Left lobe of liver (tissue), 2 donors: ENCODE measurements at places on chromosomes 13 and 19. TPM values are rescaled to one million over a fixed set of nuclear protein-coding genes. Genes with fewer than 3 reads are reported as not detected.

GRCh38 chr19:6685962-6686627 is 16.1 kb upstream of the TNFSF14 start:
- DNase-seq: no peak

DNA sequence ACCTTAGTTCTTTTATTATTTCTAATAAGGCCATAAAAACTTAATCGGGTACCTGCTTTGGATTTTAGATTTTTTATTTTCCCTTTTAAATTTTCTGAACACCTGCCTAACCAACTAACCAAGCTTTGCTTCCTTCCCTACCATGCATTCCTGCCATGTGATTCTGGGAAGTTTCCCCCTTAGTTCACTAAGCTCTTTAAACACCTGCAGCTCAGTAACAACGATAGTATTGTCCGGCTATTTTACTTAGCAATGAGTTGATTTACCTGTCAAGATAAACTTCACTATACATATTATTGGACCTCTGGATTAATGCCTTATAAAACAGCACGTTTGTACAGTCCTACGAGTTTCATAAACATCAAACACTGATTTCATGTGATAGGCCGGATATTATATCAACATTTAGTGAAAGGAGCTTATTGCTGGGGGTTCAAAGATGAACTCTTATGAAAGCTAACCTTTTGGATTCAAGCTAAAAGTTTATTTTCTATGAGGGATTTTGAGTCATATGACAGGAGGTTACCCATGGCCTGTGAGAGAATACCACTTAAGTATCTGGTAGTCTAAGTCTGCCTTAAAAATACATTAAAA is 81.0 kb upstream of the STARD13 start:
- no peak for DNase-seq

- no peak for DNase-seq
Observed at GRCh38 chr19:38805180-38805579, 7.6 kb downstream of the LGALS4 start.

GRCh38 chr13:30712536-30713532 is 22.5 kb upstream of the ALOX5AP start:
- DNase-seq: no peak

- no peak for DNase-seq
Observed at GRCh38 chr13:112351825-112352224, 24.3 kb upstream of the SPACA7 start.

DNA sequence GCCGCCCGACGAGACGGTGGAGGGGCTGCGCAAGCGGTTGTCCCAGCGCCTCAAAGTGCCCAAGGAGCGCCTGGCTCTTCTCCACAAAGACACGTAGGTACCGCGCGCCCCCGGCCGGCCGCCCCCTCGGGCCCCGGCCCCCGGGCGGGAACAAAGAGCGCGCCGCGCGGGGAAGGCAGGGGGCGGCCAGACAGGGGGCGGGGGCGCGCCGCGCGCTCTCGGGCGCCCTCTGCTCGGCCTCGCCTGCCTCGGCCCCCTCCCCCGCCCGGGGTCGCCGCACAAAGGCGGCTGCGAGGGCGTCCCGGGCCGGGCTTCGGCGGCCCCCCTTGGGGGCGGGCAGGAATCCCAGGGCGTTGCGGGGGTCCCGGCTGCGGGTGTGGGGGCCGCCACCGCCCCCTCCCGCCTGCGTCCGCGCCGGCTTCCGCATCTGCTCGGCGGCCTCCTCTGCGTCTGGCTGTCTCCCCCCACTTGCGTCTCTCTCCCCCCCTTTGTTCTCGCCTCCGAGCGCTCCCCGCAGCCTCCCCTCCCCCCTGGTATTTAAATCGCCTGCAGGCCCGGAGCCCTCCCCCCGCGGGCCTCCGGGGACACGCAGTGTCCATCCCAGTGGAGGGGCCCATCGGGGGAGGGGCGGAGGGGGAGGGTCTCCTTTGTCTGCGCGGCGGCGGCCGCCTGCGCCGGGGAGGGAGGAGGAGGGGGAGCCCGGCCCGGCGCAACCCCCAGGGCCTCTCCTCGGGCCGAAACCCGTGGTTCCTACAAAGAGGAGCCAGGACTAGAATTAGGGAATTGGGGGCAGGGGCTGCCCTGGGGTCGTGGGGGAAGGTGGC is 2.3 kb downstream of the MIDN start:
- DNase-seq: peak; percentile 61

GRCh38 chr13:20274466-20274865 is 42.3 kb upstream of the GJB6 start:
- no peak for DNase-seq

GRCh38 chr13:91825516-91825915 is 427.1 kb downstream of the GPC5 start:
- DNase-seq: no peak

GRCh38 chr19:51023946-51024345 is 2.5 kb downstream of the KLK11 start:
- DNase-seq: no peak

GRCh38 chr13:113584205-113584869 is at the start of gene TFDP1:
Gene TFDP1 (plus strand): TSS chr13:113584753. CDS start chr13:113585838, 1,085 bp downstream.
- peak; percentile 90 for DNase-seq

The NLRP11 gene
- total RNA-seq: 0.30 TPM

The SYDE1 gene
- 3.4 TPM for total RNA-seq

The MISP3 gene
- total RNA-seq: 15.2 TPM

The LILRA1 gene
- 0.60 TPM for total RNA-seq

The MYH14 gene
- total RNA-seq: 70.5 TPM

The SPRED3 gene
- total RNA-seq: 0.30 TPM
